ENCODE measurements at places on chromosomes 11 and 22.

DNA sequence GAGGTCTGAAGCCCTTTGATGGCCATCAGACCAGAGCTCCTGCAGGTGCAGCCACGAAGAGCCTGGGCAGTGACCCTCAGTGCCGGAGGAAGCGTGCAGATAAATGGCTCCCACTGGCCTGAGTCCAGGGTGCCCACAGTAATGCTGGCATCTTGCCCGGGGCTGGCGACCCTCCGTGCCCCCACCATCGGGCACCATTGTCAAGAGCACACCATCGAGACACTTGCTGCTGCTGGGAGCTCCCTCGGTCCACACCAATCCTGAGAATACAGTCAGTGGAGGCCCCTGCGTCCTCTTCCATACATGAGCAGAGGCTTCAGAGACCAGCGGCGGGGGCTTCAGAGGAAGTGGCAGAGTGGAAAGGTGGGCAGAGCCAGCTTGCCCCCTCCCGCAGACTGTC, 1448.3 kb downstream of the BRD1 start:
- no peak for DNase-seq

GRCh38 chr11:19785265-19785664, 72.6 kb downstream of the NAV2 start:
- no peak for DNase-seq

DNA sequence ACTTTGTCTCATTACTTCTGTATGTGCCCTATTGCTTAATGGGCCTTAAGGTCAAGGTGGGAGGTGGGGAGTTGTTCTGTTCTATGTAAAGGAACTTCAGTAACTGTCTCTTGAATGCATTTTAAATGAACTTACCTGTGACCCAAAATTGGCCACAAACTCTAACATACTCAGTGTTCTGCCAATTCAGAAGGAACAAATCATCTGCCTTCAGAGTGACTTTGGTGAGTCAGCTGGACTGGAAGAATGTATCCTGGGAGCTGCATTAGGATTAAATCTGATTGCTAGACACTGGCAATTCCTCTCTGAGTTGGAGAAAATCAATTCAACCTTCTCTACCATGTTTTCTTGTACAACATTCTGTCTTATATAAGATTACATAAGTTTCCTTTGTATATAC, 1104.8 kb downstream of the DLG2 start:
- no peak for DNase-seq

DNA sequence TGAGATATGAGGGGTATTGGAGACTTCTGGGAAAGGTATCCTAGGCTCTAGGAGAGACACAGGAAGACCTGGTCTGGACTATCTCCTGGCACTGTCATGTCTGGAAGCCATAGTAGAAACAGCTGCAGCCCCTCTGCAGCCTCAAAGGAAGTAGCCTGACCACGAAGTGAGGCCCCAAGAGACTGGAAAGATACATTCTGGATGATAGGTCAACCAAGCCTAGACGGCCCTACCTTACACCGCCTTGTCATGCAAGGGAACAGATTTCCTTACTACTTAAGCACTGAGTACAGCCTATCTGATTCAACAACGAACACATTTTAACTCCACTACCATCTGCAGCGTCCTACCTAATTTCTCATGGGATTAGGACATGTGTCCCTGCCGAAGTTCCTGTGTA, 31.1 kb downstream of the UQCR10 start:
- no peak for DNase-seq

GRCh38 chr22:17910561-17911311, 113.6 kb downstream of the MICAL3 start:
- no peak for DNase-seq
